Stomach (tissue), 19 donors: ENCODE measurements at places on chromosomes 3 and 15.
A peak's percentile ranks its signal among the peaks of the same experiment; 100 is the strongest.

- no peak for DNase-seq
These were observed 57.1 kb upstream of the WNT5A start for GRCh38 chr3:55544219-55544618.

DNA sequence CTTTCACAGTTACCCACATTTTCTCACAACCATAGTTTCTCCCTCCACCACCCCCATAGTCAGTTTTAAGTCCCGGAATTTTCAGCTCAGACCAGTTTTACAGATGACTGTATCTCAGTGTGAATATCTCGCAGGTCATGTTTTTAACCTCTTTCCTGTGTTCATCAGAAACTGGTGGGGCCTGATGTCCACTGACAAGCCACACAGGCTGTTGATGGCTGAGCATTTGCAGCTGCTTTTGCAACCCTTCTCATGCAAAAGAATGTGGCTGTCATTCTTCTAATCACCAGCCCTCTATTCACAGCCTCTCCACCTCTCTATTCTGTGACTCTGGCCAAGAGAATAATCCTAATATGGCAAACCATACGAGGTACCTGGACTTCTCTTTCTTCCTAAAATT lies 8.5 kb downstream of the GYG1 start:
- no peak for DNase-seq

DNA sequence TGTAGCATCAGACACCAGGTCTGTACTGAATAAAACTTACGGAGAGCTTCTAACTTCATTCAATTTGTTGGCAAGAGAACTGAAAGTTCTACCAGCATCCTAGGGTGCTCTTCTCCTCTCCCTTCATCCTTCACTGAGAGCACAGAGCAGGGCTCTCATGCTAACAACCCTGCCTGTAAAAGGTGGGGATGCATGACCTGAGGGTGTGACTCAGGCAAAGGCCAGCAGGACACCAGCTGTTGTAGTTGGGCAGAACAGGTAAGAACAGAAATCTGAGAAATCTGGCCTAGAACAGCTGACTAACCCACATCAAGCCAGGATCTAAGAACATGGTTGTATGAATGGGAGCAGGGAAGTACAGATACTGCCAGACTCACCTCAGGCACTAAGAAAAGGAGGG lies 64.2 kb downstream of the MYLK start:
- DNase-seq, result no peak

DNA sequence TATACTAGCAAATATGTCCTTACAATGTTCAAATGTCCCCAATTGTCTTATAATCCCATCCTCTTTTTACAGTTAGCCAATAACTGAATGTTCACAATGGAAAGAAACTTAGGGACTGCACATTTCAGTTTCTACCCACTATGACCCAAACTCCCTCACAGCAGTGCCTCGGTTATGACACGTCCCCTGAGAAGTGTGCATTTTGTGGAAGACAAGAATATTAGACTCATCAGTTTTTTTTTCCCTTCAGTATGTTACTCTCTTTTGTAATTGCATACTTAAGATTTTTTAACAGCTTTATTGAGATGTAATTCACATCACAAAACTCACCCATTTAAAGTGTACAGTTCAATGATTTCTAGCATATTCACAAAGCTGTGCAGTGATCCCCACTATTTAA lies 64.8 kb downstream of the IGF2BP2 start:
- no peak for DNase-seq

- peak; percentile 67 for DNase-seq
These were observed 11.5 kb upstream of the SHF start for GRCh38 chr15:45199136-45199810.

DNA sequence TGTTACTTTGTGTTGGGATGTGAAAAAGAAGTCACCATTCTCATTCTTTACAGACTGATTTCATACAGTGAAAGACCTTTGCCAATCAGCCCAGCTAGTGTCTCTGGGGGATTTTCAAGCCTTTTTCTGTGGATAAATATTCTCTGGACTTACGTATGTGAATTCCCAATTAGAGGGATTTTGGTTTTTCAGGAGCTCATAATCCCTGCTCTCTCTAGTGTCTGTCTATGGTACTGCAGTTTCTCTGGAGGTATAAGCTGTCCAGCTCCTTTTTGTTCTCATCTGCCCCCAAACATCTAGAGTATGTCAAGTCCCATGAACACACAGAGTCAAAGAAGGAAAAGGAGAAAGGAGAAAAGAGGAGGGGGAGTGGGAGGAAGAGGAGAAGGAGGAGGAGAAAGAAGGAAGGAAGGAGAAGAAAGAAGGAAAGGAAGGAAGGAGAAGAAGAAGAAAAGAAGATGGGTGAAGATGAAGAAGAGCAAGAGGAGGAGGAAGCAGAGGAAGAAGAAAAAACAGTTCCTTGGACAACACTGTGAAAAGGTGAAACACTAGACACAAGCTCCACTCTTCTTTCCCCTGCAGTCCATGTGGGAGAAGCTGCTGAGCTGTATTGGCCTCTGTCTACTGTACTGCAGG lies 218.6 kb downstream of the GREM1 start:
- no peak for DNase-seq

DNA sequence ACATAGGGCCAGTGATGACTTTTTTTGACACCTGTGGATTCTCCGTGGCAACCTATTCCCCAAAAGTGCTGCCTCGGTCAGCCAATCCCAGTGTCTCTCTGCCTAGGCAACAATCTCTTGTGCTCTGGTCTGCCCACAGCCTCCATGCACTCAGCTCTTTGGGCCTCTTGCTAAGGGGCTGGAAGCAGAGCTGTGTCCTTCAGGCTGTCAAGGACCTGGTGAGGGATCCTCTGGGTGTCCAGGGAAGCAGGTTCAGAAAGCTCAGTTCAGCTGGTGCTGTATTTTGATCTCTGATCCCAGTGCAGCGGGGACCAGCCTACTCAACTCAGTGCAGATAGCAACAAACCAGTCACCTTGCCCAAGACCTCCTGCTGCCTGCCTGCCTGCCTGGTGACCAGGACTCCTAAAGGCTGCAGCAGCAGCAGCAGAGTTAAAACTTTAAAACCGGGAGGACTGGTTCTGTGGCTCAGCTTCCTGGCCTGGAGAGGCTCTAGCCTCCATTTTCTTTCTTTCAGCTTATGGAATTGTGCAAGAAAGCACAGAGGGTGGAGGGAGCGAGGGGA lies 6.2 kb downstream of the PAK6 start:
- DNase-seq, result peak; percentile 58

DNA sequence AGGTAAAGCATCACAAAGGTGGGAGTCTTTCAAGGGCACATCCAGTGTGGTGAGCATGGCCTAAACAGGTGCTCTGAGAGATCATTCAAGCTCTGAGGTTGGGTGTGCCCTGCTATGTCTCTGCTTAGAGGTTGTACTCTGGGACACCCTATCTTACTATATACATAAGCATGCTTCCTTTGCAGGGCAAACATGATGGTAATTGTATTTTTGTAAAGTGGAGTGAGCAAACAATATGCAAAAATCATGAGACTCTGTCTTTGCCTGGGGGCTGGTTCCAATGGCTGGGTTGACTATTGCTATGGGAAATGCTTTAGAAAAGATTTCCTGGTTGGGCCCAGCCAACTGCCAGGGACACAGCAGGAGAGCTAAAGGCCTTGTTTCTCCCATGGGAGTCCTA lies 315.1 kb upstream of the TLE3 start:
- DNase-seq, result no peak

- DNase-seq, result no peak
These were observed 670.4 kb downstream of the FHIT start for GRCh38 chr3:60580809-60581208.

DNA sequence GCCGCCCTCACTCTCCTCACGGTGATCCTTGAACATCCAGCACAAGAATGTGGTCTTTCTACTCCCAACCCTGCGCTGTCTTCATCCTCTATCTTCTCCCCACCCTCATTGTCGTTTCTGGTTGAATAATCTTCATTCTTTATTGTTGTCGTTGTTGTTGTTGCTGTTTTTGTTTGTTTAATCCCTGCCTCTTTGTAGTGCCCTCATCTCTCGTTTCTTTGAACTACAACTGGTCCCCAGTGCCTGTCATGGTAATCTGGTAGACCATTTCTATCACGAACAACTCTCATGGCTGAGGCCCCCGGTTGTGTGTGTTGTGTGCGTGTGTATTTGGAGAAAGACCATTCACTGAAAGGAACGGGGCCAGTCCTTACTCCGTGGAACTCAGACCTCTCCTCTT lies 1.3 kb upstream of the MYO5A start:
- DNase-seq, result no peak

- no peak for DNase-seq
These were observed 5.5 kb downstream of the ADAMTSL3 start for GRCh38 chr15:83659417-83659812.

DNA sequence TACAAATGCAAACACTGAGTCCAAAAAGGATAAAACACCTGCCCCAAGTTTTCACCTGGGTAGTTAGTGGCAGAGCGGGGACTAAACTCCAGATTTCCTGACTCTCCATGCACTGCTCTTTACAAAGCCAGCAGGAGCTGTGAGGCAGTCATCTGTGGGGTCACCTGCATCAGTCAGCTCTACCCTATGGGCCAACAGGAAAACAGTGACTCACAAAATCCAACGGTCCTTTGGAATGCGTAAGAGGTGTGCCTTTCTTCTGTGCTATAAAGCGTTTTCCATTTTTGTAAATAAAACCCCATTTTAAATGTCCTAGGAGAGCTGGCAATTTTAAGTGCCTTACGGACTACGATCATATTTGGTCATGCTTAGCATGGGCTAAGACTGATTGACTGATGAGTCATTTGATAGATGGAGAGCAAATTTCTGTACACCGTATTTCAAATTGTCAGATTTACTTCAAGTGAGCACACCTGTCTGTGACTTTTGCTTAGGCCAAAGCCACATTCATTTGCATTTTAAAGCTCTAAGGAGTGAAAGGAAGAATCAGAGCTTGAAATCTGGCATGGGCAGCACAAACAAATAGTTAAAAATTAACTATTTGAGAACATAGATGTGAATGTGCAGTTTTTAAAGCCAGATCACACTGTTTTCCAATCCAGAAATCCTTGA lies 4.4 kb upstream of the COL8A1 start:
- no peak for DNase-seq
